Activated B cell treated with CpG ODN at 0.5 μM for 24 hours (primary cell): ENCODE measurements at places on chromosomes 13 and 19.

- DNase-seq, result no peak
Observed at GRCh38 chr13:107238262-107238981, 670.5 kb upstream of the ARGLU1 start.

DNA sequence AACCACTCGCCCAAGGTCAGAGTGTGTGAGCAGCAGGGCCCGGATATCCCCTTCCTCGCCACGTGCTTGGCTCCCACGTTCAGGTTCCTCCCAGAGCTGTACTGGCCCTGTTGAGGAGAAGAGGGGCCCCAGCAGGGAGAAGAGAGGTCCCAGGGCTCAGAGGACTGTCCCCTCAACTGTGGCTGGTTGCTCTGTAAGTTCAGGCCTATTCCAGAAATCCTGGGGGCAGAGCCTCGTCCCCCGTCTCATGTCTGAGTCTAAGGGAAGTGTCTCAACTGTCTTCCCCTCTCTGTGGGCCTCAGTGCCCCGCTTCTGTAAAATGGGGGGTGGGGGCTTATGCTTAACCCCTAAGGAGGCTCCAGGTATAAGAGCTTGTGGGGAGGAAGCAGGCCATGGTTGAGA lies 3.9 kb downstream of the PPP5C start:
- DNase-seq, result no peak

GRCh38 chr19:11949201-11949600 lies 15.6 kb upstream of the ZNF763 start:
- DNase-seq, result no peak

DNA sequence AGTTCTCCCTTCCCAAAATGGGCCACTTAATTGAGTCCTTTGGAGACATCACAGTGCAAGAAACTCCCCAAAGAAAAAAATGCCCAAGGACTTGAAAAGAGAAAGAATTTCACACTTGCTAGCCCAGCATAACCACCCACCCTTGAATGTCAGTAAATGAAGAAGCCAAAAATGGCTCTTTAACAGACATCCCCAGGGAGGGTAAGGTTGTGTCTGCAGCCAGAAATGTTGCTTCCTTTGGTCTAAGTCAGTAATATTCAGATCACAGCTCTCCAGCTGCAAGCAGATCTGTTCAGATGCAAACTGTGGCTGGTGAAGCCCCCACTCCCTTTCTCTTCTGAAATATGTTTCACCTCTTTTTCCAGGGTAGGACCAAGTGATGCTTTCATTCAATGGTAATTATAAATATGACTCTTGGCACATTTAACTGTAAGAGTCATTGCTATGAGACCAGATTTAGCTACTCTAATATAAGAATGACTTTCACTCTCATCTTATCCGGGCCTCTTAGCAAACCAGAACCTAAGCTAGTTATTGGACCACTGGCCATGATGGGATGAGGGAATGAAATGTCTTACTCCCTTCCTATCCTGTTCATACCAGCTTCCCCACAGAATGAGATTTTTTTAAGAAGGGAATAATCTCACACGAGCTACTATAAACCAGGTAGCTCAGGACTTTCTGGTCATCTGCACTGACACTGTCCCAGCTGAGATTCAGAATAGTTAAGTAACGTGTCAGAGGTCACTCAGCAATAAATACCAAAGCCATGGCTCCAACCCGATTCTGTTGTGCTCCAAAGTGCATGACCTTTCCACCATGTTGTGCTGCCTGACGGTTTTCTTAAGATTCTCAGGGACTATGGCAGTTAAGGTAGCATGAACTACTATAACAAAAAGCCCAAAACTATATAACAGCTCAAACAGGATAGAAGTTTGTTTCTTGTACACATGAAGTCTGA lies 234.1 kb downstream of the FOXO1 start:
- no peak for DNase-seq

DNA sequence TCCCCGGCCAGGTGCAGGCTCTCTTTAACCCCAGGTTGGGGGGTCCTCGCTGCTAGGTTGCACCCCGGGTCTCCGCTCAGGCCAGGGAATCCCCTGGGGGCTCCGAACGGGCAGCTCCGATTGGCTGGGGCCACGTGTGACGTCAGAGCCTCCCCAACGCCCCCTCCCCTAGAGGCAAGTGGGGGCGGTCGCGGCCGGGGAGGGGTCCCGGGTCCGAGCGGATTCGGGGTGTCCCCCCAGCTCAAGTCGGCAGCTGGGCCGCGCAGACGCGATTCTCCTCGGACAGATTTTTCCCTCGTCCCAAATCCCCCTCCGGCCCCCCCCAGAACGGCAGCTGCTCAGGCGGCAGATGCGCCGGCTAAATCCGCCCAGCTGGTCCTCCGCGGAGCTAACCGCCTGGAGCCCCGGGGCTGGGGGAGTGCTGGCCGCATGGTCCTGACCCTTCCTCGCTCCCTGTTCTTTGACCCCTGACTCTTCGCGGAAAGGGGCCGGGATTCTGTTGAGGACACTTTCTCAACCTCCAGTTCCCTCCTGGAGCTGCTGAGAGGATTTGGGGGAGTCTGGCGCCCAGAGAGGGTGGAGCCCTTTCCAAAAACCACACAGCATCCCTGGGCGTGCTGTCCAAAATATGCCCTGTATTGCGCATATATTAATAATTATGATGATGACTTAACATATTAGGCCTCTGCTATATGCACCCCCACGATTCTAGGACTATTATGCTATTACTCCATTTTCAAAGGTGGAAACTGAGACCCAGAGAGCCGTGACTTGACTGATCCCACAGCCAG lies 25.4 kb upstream of the SEMA6B start:
- DNase-seq, result no peak

DNA sequence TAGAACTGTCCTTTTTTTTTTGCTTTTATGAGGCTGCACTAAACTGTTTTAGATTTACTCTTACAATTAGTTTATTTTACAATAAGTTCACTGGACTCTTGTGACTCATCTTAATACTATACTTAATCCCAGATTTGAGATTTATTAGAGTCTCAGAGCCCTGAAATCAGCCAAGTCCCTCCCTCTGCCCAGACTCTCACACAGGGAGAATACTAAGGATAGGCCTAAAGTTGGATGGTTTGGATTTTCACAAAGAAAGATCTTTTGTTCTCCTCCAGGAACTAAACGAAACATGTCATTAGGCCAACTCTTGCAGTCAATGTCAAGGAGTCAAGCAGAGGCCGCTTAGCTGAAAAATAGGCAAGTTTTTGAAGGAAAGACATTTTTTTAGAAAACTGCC lies 42.7 kb upstream of the MIR17HG start:
- no peak for DNase-seq

GRCh38 chr13:94311893-94312292 lies 167.6 kb downstream of the DCT start:
- no peak for DNase-seq

- DNase-seq, result no peak
Observed at GRCh38 chr13:84121456-84121855, 239.2 kb upstream of the SLITRK1 start.

GRCh38 chr13:71169180-71169579 lies 697.8 kb downstream of the DACH1 start:
- no peak for DNase-seq

DNA sequence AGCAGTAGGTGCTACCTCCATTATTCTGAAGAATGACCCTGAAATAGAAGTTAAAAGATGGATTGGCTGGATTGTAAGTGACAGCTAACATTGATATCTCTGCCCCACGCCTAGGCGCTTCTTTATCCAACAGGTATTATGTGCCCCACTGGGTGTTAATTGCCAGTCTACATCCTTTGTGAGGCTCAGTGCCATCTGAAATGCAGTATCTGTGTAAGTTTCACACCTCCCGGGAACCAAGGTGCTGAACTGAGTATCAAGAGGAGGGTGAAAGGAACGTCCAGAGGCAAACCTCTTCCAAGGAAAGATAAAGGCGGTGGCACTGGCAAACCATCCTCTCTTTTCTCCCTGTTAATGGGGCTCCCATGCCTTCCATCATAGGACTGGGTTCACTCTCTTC lies 181.1 kb upstream of the UBL3 start:
- no peak for DNase-seq

GRCh38 chr13:25046274-25046984 lies 49.5 kb upstream of the PABPC3 start:
- DNase-seq, result no peak

DNA sequence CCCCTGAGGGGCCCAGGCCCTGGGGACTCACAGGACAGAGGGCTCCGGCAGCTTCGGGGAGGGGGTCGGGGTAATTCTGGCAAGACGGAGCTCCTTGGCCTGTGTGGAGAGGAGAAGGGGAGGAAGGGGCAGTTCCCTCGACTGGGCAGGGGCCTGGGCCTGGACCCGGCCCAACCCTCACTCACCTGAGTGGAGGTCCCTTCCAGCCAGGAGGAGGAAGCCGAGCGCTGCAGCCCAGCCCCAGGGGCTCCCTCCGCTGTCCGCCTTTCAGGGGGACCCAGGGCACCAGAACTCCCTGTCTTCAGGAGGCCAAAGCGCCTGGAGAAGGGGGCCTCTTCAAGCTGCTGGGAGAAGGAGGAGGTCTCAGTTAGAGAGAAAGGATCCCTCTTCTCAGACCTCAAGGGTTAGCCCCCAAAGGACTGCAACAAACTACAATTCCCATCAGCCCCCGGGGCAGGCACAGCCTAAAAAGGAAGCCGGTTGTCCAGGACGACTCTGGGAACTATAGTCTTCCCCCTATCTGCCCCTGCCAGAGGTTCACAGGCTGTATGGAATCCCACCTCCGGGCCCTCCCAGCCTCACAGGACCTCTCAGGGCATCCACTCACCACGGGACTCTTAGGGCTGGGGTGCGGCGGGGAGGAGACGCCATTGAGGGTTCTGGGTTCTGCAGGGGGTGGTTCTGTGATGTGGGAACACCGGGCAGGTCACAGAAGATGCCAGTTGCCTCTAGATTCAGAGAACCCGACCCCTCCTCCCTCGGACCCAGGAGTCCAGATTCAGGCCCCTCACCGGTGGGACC lies 19.8 kb downstream of the EPS8L1 start:
- no peak for DNase-seq

GRCh38 chr13:44759384-44760360 lies 183.5 kb upstream of the TSC22D1 start:
- no peak for DNase-seq

GRCh38 chr19:10667867-10668266 lies 13.7 kb downstream of the ILF3 start:
- no peak for DNase-seq
